ENCODE measurements at places on chromosomes 3 and 15.

GRCh38 chr15:92611995-92612745 is 43.4 kb downstream of the FAM174B start:
- DNase-seq: no peak

GRCh38 chr3:60456180-60456579 is 795.1 kb downstream of the FHIT start:
- DNase-seq: no peak

DNA sequence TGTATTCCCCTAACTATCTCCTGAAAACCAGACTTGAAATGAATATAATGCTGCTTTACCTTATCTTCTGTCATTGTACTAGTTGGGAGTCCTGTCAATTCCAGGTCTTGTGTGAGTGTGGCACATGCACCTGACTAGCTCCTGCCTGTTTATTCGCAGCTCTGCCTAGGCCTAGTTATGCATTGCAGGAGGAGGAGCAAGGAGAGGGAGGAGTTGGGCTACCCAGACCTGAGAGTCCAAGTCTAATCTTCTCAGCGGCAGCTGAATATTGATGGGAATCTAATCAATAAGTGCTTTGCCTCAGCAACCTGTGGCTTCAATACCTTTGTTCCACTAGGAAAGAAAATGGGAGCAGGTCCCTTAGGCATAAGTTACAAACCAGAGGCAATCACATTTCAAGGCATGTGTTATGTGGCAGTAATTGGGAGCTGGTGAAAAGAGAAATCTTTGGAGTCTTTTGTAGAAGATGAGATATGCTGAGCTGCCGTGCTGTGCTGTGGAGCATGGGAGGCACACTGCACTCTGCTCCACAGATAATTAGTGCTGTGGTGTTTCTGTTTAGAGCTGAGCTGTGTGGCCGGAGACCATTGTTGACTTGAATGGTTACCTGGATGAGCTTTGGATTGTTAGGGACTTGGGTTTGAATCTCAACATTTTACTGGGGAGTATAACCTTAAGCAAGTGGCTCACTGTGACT is at the start of gene SLC2A2:
Gene SLC2A2, minus strand, starts transcription at position 124 of the 697 bp plus-strand sequence. Its CDS starts 50 bp downstream, at position 74.
- no peak for DNase-seq

DNA sequence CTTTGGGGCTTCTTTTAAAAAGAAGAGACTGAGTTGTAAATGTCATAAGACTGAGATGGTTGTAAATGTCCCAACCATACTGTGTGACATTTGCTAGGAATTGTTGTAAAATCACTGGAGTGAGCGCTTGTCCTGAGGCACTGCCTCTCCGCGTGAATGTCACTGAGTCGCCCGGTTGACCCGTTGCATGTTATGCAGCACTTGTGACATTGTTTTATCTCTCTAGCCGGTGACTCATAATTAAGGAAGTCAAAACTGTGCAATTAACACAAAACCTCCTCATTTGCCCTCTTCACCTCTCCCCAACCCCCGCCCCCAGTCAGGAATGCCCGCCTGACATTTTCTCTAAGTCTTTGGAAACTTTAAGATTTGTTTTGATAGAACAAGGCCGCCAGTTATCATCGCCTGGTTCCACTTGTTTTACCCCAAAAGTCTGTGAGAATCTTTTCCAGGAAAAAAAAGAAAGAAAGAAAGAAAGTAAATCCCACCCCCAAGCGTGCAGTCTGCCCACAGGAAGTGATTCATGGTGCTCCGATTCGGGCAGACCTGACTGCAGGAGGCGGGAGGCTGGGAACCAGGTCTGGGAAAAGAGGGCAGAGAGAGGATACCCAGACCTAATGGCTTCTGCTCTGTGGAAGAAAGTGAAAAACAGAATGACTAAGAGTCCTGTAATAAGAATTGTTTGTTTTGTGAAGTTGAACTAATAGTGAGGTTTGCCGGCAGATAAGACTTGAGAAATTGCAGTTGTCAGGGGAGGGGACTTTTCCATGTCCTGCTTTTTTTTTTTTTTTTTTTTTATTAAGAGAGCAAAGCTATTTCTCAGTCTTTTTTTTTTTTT is 84.8 kb downstream of the SMAD3 start:
- DNase-seq: peak; percentile 97

DNA sequence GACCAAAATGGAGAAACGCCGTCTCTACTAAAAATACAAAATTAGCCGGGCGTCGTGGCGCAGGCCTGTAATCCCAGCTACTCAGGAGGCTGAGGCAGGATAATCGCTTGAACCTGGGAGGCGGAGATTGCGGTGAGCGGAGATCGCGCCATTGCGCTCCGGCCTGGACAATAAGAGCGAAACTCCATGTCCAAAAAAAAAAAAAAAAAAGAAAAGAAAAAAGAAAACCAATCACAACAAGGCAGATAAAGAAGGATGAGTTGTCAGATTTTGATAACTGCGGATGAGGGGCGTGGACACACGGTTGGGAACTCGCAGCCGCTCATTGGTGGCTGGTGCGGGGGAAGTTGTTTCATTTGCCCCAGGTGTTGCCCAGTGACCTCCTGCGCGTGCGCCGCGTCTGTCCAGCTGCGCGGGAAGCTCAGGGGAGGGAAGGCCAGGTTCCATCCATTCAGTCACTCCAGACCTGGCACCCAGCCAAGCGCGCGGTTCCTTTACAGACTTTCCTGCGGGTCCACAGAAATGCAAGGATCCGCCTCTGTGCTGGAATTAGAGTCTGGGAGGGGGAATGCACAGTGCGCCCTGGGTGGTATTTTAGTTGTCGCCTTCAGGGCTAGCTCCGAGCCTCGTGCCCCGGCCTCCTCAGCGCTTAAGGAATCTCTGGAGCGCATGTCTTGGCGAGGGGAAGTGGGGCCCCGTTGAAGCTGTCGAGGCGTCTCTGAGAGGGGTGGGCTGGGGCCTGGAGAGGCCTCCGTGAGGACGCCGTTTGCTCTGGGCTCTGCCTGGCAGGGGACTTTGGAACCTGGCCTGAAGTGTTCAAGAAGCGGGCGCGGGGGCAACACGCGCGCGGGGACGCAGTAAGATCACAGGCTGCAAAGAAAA is 708 bp upstream of the GCHFR start:
- DNase-seq: no peak

DNA sequence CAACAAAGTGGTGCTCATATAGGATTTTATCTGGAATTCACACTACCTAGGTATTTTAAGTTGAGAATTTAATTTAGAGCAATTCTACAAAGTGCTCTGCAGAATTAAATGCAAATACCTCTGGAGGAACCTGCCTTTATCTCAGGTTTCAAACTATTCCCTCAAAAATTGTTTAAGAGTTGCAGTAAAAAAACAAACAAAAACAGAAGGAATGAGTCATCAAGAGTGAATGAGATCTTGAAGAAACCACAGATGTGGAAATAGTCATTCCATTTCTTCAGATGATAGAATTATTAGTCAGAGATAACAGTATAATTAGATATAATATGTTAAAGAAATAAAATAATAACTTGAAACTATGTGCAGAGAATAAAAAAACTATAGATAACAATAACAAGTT is 80.8 kb upstream of the SCN5A start:
- DNase-seq: peak; percentile 48

DNA sequence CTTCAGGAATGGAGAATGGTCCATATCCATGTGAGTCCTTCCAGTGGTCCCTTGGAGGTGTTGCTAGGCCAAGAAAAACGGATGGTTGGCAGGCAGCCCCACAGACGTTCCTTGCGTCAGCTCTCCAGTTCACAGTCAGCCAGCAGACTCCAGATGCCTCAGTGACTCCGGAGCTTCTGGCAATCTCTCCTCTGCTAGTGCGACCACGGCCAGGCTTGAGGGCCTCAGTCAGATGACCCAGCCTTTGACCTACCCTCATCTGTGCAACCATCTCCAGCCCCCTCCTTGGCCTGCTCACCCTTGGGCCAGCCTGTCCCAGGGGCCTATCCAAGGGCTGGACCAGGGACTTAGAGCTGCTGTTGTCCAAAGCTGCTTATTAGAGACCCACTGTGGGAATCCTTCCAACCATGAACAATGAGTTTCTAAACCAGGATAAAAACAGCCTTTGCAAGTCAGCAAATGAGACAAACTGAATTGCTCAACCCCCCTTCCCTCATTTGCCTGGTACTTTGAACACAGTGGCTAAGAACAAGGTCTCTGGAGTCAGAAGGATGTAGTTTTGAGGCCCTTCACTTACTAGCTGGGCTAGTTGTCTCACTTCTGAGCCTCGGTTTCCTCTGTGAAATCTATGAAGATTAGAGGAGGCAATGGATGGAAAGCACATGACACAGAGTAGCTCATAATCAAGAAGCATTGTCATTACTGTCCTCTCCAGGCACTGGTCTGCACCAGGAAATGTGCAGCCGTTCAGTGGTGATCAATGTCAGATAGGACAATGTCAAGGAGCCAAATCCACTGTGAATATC is 44.8 kb downstream of the ANP32A start:
- no peak for DNase-seq

GRCh38 chr3:48598323-48599076 is 3.4 kb upstream of the COL7A1 start:
- peak; percentile 90 for DNase-seq

DNA sequence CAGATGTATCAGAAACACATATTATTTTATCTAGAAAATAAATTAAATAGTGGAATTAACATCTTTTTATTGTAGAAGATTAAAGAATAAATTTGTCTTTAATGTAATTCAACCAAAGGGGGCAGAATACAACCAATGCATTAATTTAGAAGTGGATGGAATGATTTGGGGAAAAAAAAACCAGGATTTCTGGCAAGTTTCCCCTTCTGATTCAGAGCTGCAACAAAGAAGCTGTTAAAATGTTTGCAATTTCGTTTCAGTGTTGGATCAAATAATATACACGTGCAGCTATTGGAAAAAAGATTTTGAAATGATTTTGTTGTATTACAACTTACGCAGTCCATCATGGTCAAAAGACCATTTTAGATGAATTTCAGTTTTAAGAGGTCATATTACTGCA is 71.6 kb upstream of the ZNF280D start:
- no peak for DNase-seq

- no peak for DNase-seq
These were observed 94.7 kb upstream of the SLC7A14 start for GRCh38 chr3:170680593-170680992.

- no peak for DNase-seq
These were observed 120.8 kb downstream of the CLASP2 start for GRCh38 chr3:33597257-33597689.

GRCh38 chr3:125207949-125208568 is 4.5 kb downstream of the SLC12A8 start:
- no peak for DNase-seq

DNA sequence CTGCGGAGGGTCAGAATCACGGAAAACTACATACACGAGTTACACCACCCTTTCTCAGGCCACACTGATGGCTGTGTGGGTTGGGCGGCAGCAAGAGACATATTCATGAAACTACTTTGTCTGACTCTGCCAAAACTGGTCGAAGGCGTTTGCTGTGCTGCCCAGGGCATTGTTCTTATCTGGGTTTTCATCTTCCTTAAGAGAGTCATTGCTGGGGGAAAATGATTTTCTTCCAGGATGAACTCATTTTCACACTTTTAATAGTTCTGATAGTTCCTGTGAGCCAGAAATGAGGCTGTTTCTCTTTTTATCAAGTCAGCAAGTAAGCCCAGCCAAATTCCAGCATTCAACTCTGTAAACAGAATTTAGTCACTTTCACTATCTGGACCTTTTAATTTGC is 47.6 kb downstream of the TRIM71 start:
- DNase-seq: no peak

- no peak for DNase-seq
These were observed 320.7 kb downstream of the ZNF621 start for GRCh38 chr3:40845447-40845846.

DNA sequence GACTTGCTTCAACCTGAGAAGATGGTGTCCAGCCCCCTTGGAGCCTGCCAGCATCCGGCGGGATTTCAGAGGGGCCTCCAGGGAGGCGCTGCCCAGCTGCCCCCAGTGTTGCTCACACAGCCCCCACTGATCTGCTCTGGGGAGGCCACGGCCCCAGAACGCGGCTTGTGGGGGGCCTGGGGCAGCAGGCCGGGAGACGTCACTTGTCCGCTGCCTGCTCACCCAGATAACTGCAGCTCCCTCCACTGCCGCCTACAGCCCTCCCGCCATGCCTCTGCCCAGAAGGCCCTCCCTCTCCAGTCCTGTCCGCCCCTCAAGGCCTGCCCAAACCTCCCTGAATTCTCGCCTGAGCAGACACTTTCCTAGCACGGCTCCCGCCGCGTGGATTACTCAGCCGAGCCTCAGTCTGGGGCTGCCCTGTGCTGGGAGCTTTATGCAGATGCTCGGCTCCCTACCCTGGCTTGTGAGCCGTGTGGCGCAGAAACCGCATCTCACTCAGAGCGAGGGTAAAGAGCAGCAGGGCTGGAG is 17.2 kb upstream of the ADIPOQ start:
- peak; percentile 47 for DNase-seq

- DNase-seq: no peak
These were observed 3.1 kb upstream of the RPAP1 start for GRCh38 chr15:41546851-41547786.

DNA sequence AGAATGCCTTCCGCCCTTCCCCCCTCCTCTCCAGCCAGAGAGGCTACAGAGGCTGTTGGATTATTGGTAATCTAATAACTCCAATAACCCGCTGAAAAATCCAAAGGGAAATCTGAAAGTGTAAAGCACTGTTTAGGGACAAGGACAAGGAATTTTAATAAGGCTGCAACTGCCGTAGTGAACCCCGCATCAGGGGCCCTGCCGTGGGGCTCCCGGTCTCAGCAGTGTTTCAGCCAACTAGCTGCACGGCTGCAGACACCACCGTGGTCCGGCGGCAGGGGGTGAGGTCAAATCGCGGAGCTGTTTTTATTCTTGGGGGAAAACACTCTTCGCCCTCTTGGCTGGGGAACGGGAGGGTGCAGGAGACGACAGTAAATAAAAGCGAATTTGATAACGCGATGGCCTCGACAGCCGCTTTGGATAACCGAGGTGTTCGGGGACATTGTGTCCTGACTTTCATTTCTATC is 6.1 kb downstream of the BCL6 start:
- no peak for DNase-seq

DNA sequence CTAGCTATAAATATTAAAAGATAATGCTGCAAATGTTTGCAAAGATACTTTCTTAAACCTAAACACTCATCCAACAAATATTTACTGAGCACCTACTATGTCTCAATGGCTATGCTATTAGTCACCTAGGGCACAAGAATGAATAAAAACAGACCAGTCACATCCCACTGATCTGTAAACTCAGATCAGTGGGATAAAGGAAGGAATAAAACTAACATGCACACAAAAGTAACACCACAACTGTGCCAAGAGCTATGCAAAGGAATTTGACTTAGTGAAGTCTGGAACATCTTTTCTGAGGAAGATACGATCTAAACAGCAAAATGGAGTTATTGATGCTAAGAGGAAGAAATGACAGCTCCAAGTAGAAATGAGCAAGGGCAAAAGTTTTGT is 56.6 kb downstream of the CBLB start:
- no peak for DNase-seq

- DNase-seq: no peak
These were observed 55.4 kb upstream of the KLF13 start for GRCh38 chr15:31271224-31271635.
